ENCODE measurements at places on chromosomes 16 and 17.

- no peak for DNase-seq
Observed at GRCh38 chr17:77131904-77132303, 8.9 kb upstream of the SEC14L1 start.

DNA sequence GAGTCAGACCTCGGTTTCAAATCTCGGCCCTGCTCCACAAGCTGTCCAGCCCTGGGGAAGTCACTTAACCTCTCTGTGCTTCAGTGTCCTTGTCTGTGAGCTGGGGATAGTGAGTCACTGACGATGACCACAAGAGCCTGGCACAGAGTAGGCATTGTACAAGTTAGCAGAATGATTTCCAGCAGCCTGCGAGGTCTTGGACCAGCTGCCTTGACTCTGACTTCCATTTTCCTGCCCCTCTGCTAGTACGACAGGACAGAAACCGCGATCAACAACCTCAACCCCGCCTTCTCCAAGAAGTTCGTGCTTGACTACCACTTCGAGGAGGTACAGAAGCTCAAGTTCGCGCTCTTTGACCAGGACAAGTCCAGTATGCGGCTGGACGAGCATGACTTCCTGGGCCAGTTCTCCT, 20.7 kb downstream of the CPNE2 start:
- no peak for DNase-seq

- no peak for DNase-seq
Observed at GRCh38 chr16:78624366-78624765, 524.9 kb downstream of the WWOX start.

DNA sequence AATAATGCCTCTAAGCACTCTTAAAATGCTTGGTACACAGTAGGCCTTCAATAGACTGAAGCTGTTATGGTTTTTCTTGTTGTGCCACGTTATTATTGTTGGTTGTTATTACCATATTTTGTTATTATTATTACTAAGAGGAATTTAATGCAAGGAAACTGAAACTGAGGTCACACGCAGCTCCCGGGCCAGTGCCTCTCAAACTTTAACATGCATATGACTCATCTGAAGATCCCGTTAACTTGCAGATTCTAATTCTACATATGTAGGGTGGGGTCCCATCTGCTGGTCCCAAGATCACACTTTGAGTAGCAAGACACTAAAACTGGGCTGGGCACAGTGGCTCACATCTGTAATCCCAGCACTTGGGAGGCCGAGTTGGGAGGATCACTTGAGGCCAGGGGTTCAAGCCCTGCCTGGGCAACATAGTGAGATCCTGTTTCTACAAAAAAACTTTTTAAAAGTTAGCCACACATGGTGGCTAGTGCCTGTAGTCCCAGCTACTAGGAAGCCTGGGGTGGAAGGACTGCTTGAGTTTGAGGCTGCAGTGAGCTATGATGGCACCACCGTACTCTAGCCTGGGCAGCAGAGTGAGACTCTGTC, 888 bp downstream of the ACSM5 start:
- DNase-seq, result peak; percentile 48

DNA sequence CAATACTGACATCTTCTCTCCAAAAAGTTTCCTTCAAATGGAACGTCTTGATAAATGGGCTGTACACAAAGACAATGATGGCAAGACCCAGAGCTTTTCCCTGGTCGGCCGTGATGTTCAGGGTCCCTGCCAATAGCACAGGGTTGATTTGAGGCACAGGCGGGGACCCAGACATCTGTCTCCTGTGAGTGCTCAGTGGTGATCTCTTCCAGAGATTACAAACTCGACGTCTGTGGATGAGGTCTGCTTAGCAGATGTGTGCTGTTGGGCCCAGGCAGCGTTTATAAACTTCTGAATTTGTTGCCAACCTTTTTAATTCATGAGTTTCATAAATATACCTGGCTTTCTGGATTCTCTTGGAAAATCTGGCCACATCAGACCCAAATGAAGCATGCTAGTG, 14.9 kb downstream of the CPPED1 start:
- no peak for DNase-seq

DNA sequence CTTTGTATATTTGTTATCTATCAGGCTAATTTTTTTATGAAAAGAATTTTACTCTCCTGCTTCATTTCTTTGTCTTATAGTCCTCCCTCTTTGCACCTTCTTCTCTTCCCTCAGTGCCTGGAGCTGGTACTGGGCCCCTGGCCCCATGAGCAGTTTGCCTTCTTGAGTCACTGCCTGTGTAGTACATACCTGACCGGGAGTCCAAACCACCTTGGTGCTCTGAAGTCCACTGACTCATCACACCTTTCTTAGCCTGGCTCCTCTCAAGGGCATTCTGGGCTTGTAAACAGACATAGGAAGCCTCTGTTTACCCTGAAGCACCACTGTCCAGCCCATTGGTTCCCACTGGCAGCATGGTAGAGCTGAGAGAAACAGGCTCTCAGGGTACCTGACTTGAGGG, 11.0 kb upstream of the TACO1 start:
- DNase-seq, result no peak

GRCh38 chr16:72068930-72069329, 5.9 kb downstream of the HPR start:
- DNase-seq, result no peak

- no peak for DNase-seq
Observed at GRCh38 chr17:67055811-67056745, 11.7 kb downstream of the CACNG1 start.
